ENCODE measurements at places on chromosomes 3 and 15.

- DNase-seq, result no peak
Measured at GRCh38 chr3:73409138-73409763, 215.5 kb downstream of the PDZRN3 start.

DNA sequence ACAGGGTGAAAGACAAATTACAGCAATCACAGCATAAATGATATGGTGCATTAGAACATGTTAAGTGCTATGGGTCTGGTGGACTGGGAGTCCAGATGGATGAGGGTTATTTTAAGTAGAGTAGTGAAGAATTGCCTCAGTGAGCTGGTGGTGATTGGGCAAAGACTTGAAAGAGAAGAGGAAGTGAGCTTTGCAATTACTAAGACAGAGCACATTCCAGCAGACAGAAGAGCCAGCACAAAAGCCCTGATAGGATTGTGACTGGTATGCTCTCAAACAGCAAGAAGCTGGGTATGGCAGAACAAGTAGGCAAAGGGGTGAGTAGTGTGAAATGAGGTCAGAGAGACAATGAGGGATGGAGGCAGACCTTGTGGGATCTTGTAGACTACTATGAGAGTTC is 2.1 kb upstream of the ACKR4 start:
- no peak for DNase-seq

DNA sequence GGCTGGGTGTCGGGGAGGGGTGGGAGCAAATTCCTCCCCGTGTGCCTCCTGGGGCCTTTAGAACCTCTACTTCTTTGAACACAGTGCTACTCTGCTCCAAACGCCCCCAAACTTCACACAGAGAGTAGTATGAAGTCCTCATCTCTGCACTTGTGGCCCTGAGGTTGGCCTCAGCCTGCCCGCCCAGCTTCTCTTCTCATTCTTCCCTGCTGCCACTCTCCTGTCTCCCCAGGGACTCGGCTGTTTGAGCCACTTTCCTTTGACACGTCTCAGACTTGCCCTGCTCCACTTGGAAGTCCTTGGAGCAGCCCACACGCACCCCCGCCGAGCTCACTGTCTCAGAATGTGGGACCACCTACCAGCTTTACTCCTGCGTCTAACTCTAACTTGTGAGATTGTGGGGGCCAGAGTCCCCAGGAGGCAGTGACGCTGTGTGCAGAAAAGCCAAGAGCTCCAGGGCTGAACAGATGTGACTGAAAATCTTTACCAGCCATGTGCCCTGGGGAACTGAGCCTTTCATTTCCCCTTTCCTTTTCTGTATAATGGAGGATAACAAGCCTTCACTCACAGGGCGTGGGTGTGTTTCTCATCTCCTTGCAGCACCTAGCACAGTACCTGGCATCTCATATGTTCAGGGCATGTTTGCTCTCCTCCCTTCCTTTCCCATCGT is 233.6 kb upstream of the CTDSPL start:
- no peak for DNase-seq

DNA sequence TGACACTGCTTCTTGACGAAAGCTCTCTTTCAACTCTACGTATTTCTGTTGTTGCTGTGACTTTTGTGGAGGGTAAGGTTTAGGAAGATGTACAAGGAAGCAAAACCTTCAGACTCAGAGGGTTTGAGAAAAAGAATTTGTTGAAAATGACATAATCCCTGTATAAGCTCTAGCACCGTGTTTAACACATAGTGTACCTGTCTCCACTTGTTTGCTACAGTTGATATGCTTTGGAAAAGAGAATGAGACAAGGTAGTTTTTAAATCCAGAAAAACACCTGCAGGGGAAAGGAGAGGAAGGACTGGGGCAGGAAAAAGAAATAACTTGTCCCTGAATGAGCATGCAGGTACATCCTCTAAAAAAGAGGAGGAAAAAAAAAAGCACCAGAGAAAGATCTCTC is 29.6 kb upstream of the CP start:
- DNase-seq, result no peak

- peak; percentile 80 for DNase-seq
Measured at GRCh38 chr3:111924283-111924682, 54.5 kb upstream of the ABHD10 start.

- DNase-seq, result no peak
Measured at GRCh38 chr3:23172059-23172458, 31.1 kb upstream of the UBE2E2 start.

- DNase-seq, result no peak
Measured at GRCh38 chr3:128149650-128150049, 3.6 kb upstream of the EEFSEC start.

DNA sequence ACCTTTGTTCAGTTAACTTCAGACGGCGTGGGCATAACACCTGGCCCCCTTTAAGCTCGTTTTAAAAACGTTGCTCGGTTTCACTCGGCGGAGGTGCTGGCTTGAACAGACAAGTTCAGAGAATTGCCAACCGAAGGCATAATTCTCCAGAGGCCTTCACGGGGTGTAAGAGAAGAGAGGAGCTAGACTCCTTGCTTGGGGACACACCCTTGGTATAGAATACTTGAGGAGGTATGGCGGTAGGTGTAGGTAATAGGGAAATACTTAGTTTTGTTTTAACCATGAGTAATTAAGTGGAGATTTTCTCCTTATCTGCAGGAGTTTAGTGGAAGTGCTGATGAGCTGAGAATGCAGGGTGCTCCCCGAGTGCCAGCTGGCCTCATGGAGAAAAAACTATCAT is 921 bp downstream of the FBXL2 start:
- no peak for DNase-seq

- no peak for DNase-seq
Measured at GRCh38 chr3:105938101-105938500, 69.3 kb upstream of the CBLB start.

DNA sequence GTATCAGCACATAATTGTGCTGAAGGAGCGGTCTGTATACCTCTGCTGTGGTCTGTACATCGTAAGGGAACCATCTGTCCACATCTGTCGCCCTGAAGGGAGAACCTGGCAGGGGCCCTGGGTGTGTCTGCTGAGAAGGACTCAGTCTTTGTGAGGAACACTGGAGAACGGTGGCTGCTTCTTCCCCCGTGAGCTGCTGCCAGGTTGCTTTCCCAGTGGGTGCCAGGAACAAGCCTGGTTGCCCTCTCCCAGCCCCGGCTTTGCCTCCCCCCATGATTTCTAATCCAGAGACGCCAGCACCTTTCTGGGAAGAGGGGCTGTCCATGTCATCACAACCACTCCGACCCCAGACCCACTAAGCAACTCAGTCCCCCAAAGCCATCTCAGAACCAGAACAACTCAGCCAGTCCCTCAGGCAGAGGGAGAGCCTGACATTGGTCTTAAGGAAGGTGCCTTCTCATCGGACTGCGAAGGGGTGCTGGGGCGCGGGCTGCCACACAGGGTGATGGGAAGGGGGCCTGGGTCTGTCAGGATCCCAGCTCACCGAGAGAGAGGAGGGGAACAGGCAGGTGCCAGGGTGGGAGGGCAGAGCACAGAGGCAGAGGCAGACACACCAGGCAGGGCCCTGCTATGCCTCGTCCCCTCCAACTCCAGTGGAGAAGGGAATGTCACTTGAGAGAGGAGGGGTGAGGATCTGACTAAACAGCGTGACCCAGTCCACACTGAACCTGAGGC is 8.5 kb downstream of the TNK2 start:
- DNase-seq, result no peak

DNA sequence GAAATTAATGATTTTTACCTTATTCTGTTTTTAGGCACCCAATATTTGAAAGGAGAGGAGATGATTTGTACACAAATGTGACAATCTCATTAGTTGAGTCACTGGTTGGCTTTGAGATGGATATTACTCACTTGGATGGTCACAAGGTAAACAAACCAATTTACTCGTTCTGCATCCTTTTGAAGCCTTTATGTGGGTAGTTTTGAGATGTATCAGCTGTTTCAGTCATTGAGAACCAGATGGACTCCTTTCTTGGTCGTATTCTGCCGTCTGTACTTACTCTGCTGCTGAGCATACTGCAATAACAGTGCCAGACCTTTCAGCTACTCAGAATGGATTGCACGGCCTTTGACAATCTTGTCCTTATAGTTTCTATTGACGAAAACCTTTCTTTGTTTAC is 13.3 kb downstream of the DNAJB11 start:
- DNase-seq, result no peak

DNA sequence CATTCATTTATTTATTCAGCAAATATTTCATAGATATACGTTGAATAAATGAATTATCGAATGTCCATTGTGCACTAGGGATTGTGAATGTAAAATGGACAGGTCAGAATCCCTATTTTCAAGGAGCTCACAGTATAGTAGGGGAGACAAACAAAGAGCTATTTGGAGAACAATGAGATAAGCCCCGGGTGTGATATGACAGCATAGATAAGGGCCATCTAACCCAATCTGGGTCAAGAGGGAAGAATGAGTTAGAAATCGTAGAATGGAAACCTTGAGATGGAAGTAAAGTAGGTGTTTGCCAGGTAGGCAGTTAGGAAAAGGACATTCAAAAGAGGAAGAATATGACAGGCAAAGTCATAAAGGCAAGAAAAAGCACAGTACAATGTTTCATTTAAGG is 132.2 kb upstream of the GOLGA6L4 start:
- DNase-seq, result no peak

GRCh38 chr15:88395872-88396781 is 71.1 kb downstream of the MRPL46 start:
- no peak for DNase-seq

GRCh38 chr15:65332391-65333147 is 28.1 kb downstream of the RNU5B-1 start:
- no peak for DNase-seq

- DNase-seq, result no peak
Measured at GRCh38 chr15:96346409-96346970, 16.0 kb downstream of the NR2F2 start.

GRCh38 chr15:87755226-87755625 is 501.3 kb downstream of the NTRK3 start:
- no peak for DNase-seq

DNA sequence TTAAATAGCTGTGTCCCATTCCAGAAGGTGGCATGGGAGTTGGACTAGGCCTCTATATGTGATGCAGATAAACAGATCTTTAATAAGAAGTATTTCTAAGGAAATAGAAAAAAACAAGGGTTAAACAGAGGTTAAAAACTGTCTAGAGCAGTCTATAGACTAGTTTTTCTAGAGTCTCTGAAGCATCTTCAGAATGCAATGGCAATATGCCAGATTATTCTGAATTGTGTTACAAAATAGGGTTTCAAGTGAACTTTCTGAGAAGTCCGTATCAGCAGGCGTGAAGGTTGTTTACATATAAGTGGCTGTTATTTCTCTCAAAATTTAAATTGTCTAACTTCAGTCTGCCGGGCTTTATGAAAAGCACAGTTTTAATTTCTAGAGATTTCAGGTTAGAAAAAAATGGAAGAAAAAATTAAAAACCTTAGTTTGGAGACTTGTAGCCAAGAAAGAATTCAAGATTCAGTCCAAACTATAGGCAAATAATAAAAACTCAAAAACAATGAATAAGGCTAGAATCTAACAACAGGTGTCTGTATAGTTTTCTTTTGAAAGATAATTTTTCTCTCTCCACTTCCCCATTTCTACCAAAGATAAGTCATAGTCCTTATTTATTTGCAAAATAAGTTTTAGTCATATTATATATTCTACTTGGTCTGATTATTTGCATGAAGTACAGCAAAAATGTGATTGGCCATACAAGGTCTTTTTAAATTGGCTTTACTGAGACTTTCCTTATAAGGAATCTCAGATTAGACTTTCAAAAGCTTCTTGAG is 55.2 kb downstream of the OSTN start:
- DNase-seq, result no peak

DNA sequence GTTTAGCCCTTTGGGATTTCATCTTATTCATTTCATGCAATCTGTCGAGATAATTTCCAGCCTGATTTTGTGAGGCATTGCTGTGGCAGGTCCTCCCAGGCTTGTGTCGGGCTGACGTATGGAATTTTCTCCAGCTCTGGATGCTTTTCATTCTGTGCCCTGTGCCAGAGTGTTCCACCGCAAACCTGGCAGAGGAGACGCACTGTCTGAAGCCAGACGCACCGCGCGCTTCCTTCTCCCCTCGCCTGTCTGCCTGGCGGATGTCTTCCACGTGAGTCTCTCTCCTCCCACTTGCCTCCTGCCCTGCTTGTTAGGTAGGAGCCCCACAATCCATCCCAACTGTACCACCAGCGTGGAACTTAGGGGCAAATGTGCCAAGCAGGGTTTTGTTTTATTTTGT is 20.1 kb upstream of the GLCE start:
- DNase-seq, result no peak

GRCh38 chr15:44296625-44297524 is 8.4 kb downstream of the GOLM2 start:
- no peak for DNase-seq

- no peak for DNase-seq
Measured at GRCh38 chr3:64506255-64506654, 181.5 kb downstream of the ADAMTS9 start.

All from NCI-H2107 (cell line).